ENCODE measurements at places on chromosomes 5 and 9.

DNA sequence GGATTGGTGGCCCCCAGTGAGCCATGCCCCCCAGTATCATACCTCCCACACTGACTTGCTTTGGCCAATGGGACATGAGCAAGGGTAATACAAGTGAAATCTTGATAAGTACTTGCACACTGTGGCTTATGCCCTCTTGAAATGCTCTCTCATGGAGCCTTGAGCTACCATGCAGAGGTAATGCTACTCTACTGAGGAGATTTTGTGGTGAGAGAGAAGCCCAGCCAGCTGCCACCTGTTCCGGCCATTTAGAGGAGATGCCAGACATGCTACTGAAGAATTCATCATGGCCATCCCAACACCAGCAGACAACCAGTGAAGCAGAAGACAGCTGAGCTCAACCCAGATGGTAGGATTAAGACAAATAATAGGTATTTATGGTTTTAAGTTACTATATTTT, 299.5 kb downstream of the MEF2C start:
- no peak for DNase-seq

- no peak for DNase-seq
Measured at GRCh38 chr9:32326146-32326545, 58.3 kb upstream of the ACO1 start.

GRCh38 chr9:4463824-4464223, 26.4 kb upstream of the SLC1A1 start:
- no peak for DNase-seq

DNA sequence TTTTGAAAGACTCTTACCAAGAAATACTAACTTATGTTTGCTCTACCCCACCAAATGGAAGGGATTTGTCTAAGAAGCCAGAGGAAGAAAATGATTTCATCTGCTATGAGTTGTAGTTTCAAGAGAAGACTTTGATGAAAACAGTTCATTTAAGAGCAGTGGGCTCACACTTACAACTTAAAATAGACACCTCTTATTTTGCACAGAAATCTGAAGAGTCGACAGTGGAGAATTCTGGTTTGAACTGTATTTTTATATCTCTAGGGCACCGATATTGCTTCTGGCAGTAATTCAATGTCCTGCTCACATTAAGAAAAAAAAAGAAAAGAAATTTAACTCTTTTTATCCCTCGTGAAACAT, 1.9 kb upstream of the DAB2 start:
- DNase-seq, result no peak

DNA sequence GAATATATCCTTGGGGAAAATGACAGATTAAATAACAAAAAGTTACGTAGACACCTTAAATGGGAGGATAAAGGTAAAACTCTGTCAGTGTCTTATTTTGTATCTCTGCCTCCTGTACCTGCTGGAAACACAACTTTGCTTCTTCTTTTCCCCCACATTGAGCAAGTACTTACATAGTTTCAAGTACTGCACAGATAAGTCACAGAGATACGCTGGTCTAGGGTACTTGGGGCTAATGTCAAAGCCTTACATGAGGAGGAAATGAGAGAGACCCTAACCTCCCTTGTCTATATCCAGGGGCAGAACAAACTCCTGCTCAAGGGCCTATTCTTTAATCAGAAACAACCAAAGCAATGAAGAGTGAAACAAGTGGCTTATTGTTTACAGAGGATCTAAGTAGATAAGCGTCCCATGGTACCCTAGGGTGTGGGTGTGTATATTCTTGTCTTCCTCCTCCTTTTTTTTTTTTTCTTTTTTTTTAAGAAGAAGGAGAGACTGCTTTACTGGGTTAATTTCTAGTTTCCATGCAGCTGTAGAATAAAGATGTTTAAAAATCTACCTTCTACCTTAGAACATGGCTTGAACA, 43.1 kb downstream of the ELL2 start:
- DNase-seq, result no peak

GRCh38 chr9:19232823-19233194, 2.3 kb downstream of the DENND4C start:
- no peak for DNase-seq

DNA sequence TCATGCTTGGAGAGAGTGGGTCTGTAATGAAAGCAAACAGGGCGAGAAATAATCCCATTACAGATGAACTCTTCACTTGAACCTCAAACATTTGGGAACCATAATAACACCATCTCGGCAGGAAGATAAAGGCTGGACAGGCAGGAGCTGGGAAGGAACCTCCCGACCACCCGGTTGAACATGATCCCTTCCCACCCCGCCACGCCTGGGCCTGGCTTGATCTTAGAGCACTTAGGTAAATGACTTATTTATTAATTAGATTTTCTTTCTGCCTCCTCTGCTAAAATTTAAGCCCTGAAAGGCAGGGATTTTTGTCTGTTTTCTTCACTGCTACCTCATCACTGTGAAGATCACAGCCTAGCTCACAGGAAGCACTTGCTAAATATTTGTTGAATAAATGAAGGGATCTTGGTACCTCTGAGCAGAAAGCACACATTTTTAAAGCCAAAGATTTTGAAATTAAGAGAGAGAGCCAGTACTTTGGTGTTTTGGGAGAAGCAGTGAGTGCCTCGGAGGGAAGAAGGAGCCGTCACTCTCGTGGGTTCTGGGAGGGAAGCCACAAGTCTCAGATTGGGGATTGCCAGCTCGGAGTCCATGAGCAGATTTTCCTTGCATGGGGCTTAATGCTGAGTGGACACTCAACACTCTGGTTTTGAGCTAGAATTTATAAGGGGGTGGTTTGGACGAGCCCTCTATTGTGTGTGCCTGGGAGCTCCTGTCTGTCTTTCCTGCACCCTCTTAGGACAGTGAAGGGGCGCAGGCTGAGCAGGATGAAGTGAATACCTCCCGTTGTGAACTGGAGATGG, 133.3 kb downstream of the MACROH2A1 start:
- DNase-seq, result no peak

DNA sequence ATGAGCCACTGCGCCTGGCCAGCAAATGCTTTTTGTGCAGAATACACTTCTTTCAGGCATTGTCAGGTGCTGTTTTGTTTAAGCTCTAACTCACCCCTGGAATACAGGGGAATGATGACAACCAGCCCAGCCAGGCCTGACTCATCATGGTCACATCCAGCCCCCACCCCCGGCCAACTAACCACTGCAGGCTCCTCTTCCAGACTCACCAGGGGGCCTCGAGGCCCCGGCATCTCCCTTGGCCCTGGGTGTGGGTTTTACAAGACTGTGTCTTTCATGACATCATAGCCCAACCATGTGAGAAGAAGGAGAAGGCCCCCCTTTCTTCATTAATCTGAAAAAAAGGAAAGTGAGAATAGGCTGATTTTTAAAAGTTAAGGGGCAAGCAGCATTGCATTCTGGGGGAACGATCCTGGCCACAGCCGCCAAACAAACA, 35.5 kb downstream of the OLFML2A start:
- DNase-seq, result no peak

GRCh38 chr9:4666042-4666699, at the start of gene SPATA6L:
Gene SPATA6L, minus strand, starts transcription at chr9:4666480. Its CDS starts 230 bp downstream, at chr9:4666250.
- peak; percentile 2 for DNase-seq

- no peak for DNase-seq
Measured at GRCh38 chr5:165135565-165135964, 1630.1 kb downstream of the MAT2B start.

- DNase-seq, result no peak
Measured at GRCh38 chr9:70010015-70010414, 33.6 kb upstream of the MAMDC2 start.

- no peak for DNase-seq
Measured at GRCh38 chr5:58751222-58751837, 168.5 kb downstream of the RAB3C start.

GRCh38 chr5:172373680-172374079, 80.6 kb downstream of the SH3PXD2B start:
- DNase-seq, result no peak

- DNase-seq, result no peak
Measured at GRCh38 chr9:71519098-71519696, 249.1 kb downstream of the CEMIP2 start.

- DNase-seq, result no peak
Measured at GRCh38 chr5:72455476-72455875, 51.7 kb downstream of the ZNF366 start.

DNA sequence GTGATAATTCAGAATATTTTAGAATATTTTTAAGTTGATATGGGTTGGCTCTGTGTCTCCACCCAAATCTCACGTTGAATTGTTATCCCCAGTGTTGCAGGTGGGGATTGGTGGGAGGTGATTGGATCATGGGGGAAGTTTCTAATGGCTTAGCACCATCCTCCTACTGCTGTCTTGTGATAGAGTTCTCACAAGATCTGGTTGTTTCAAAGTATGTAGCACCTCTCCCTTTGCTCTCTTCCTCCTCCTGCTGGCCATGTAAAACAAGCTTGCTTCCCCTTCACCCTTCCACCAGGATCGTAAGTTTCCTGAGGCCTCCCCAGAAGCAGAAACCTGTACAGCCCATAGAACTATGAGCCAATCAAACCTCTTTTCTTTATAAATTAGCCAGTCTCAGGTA, 214.6 kb upstream of the C9orf72 start:
- DNase-seq, result no peak

DNA sequence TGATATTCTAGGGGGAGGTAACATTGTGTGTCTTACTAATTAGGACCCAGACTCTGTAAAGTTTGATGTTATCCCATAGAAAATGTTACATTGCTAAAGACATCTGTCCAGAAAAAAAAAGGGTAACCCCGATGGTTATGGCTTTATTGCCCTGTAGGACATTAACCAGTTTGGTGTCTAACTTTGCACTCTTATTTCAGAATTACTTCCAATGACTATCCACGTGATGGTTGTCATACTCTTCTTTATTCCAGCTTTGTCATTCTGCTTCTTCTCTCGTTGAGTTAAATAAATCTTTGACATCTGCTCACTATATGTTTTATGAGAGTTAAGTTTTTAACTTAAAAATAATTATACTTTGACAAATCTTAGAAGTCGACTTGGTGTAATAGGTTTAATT, 180.4 kb upstream of the ANKRD55 start:
- no peak for DNase-seq

- DNase-seq, result no peak
Measured at GRCh38 chr9:120526534-120526933, 53.4 kb downstream of the CDK5RAP2 start.

DNA sequence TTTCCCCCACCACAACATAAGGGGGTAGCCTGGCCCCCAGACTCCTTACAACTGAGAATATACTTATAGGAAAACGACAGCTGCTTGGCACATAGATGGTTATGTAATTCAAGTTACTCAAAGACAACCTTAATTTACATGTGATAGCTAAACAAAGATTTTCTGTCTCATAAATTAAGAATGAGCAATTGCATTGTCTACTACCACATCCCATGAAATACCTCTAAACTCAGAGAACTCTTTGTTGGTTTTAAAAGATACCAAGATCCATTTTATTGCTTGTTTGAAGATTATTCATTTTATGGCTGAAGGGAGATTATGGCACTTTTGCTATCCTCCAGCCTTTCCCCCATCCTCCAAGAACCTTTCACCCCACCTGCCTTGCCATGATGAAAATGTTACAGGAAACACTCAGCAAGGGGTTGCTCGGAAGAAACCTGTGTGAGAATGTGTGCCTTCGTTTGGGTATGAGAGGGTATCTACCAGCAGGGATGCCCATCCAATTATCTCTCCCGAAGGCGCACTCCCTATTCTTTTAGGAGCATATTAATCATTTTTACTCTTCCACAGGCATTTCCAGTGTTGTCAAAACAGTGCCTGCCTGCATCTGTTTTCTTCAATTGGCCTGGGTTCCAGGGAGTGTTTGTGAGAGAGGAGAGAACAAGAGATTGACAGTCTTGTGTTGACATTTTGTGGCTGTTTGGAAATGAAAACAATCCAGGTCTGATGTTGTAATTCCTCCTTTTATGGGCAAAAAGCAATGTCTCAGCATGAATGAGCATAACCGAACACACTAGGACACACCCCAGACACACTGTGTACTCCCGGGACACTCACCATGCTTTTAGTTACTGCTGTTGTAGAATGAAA, 208.0 kb upstream of the ANKRD55 start:
- DNase-seq, result no peak

DNA sequence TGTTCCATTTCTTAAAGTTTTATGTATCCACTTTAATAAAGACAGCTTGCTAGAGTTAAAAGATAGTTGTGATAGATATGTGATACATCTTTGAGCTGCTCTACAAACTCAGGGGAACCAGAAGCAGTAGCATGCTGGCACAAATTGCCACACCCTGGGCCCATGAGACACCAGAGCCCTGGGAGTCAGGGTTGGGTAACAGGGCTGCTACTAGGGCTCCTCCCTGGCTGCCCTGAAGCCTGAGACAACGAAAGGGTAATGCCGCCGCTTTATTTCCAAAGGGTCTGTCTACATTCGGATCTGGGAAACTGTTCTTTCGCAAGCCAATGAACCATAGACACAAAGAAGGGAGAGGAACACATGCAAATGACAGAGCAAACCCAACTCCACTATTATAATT, 29.2 kb downstream of the PTPN3 start:
- DNase-seq, result no peak

Data from NCI-H187 (cell line).